Left renal cortex interstitium (tissue), 4 donors: ENCODE measurements at places on chromosomes 2 and 18.
A peak's percentile ranks its signal among the peaks of the same experiment; 100 is the strongest.

- DNase-seq, result no peak
Observed at GRCh38 chr2:170598067-170598395, 117.1 kb upstream of the SP5 start.

DNA sequence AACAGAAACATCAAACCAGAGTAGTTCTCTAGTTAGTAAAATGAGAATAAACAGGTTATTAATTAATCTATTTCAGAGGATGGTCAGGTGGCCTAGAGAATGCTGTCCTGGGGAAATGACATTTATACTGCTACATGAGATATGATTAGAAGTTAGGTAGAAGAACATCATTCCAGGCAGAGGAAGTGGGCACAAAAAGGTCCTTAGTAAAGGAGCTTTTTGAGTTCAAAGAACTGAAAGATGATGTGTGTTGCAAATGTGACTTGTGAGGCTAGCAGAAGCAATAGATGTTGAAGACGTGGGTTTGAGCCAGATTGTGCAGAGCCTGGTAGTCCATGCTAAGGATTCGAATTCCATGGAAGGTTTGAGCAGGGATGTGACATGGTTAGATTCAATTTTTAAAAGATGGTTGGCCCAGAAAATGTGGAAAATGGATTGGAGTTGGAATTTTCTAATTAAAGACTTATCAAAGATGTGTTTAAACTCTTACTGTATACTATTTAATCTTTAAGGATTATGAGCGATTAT, 34.2 kb downstream of the RAB10 start:
- no peak for DNase-seq

GRCh38 chr2:148493822-148494563, 150.6 kb upstream of the EPC2 start:
- no peak for DNase-seq

DNA sequence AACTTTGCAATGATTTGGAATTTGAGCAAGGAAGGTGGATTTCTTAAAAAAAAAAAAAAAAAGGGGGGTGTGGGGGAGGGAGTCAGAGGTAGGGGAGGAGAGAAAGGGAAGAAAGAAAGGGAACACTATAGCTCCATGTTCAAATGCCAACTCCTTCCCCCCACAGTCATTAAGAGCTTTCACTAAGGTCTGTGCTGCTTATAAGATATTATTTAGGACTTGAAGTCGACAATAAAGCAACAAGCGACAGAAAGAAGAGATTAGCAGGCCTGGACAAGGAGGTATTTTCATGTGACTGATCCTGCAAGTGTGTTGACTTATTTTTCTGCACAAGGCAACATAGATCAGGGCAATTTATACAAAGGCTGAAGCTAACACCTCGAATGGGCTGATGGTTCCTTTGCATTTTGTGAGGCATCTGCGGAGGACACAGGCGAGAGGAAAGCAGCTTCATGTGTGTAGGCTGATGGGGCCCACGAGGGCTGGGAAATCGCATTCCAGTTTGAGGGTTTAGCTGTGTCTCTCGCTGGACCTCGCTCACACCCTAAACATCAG, 382.0 kb downstream of the SOX11 start:
- DNase-seq, result no peak

- DNase-seq, result no peak
Observed at GRCh38 chr2:33288011-33288410, 188.4 kb upstream of the RASGRP3 start.

DNA sequence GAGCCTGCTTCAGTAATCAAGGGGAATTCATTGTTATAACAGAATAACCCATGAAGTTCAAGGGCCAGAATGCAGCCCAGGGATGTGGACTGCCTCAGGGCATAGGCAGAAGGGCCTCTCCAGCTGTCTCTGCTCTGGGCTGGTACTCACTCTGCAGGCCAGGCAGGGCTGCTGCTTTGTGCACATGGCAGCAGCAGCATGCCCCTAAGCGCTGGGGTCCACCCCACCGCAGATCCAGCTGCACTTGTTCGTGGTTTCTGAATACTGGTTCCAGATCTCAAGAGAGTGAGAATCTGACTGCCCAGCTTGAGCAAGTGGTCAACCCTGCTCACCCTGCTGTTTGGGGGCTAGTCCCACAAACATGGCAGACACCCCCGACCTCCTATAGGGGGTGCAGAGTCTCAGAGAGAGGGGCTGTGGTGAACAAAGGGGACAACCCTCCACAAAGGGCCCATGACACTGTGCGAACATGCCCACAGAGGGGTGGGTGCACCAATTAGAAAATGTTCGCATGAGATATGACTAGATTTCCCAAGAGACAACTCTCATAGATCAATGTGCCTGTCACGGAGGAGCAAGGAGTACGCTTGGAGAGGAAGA, 87.3 kb downstream of the ACTR3 start:
- DNase-seq, result no peak

DNA sequence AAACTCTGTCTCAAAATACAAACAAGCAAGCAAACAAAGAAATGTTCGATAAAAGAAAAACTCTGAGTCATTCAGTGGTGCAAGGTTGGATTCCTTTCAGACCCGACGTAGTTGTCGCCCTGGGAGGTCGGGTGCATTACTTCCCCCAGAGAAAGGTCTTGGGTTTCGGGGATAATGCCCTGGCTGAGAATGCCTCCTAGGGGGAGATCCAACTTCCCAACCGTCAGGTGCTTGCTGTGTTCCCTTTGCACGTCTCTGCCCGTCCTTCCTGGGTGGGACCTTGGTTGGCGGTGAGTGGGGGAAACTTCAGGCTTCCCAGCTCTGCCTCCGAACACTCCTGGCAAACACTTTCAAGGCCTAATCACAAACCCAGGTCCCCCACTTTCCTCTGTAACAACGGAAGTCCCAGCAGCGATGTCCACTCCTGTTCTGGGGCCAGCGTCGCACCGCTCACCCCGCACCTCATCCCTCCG, 609 bp downstream of the TPGS2 start:
- DNase-seq, result peak; percentile 46

- DNase-seq, result no peak
Observed at GRCh38 chr2:239006622-239007285, 158.9 kb downstream of the TWIST2 start.

GRCh38 chr2:220219371-220219770, 591.9 kb downstream of the SLC4A3 start:
- no peak for DNase-seq

GRCh38 chr2:205738117-205738968, 56.0 kb downstream of the NRP2 start:
- no peak for DNase-seq

- DNase-seq, result no peak
Observed at GRCh38 chr2:176080540-176081375, 3.0 kb downstream of the EVX2 start.

- no peak for DNase-seq
Observed at GRCh38 chr2:27664154-27664574, 475 bp downstream of the SLC4A1AP start.

- DNase-seq, result no peak
Observed at GRCh38 chr2:162422894-162423293, 79.0 kb downstream of the GCA start.

DNA sequence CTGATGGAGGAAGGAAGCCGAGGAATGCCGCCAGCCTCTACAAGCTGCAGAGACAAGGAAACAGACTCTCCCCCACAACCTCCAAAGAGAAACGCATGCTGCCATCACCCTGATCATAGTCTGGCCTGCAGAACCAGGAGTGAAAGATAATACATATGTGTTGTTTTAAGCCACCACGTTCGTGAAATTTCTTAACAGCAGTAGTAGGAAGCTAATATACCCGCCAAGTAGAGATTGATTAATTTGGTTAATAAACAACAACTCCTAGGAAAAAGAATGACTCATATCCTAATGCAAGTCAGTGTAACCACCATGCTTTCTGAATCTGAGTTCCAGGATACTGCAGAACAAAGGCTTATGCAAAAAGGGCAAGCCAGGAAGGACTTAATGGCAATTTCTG, 36.6 kb downstream of the LONRF2 start:
- DNase-seq, result no peak

GRCh38 chr18:43914018-43914417, 636.7 kb upstream of the SYT4 start:
- no peak for DNase-seq

- no peak for DNase-seq
Observed at GRCh38 chr2:234204480-234204879, 154.0 kb downstream of the SPP2 start.

DNA sequence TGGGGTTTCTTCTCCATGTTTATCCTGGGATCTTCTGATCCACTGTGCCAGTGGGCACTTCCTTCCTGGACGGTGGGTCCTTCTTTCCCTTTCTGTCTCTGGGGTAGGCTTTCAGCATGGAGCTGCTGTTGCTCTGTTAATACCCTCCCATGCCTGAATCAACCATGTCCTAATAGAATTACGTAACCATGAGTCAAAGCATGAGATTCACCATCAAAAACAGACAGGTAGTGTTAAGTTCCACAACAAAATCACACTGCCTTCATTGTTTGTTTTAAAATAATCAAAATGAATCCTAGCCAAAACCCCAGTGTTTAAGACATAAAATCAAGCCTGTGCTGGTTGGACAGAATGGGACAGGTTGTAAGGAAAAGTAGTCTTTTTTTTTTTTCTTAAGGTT, 37.5 kb downstream of the GNAL start:
- DNase-seq, result no peak

GRCh38 chr2:109317471-109318095, 188.6 kb downstream of the SH3RF3 start:
- no peak for DNase-seq

GRCh38 chr2:193475038-193475437, 1280.3 kb upstream of the TMEFF2 start:
- DNase-seq, result no peak

- DNase-seq, result no peak
Observed at GRCh38 chr2:10235099-10235908, 67.4 kb upstream of the HPCAL1 start.

- DNase-seq, result no peak
Observed at GRCh38 chr2:111663471-111664274, 220.3 kb downstream of the ANAPC1 start.

DNA sequence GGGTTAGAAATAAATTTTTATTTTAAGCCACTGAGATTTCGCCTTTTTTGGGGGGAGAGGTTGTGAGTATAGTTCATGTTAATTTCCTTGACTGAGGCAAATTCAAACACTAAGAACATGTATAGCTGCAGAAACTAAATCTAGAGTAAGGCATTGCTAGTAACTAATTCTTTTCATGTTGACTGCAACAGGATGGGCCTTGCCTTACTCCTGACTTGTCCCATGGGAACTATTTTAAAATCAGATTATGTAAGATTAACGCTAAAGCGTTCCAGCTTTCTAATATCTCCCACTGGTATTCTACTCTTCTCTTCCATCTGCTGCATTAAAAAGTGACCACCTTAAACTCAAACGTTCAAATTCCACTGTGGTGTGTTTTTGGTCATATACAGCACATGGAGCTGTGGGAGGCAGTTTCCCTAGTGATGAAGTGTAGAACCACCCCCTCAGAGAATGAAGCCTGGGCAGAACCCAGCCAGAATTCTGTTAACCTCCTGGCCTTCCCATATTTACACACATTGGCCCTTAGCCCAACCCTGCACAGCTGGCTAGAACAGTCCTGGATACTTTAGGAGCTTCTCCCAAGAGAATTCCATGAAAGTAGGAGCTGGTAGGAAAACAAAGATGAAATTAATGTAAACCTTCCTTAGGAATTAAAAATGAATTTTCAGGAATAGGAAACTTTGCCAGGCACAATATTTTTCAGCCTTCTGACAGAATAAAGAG, 687.8 kb downstream of the SLC4A3 start:
- DNase-seq, result peak; percentile 57

DNA sequence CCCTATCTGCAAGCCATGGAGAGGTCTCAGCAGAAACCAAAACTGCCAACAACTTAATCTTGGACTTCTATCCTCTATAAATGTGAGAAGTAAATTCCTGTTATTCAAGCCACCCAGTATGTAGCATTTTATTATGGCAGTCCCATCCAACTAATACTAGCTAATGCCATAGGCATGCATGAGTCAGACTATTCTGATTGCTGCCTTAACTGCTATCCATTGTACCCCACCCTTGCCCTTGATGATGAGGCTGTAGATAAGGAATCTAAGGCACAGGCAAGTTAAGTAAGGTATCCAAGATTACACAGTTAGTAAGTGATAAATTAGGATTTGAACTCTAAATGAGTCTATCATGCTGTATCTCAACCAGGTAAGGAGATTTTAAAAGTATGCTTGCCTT, 223.0 kb downstream of the UBE2E3 start:
- DNase-seq, result no peak

GRCh38 chr2:118443596-118443995, 355.3 kb downstream of the INSIG2 start:
- DNase-seq, result no peak

- no peak for DNase-seq
Observed at GRCh38 chr2:8576525-8577167, 105.2 kb upstream of the ID2 start.

- DNase-seq, result no peak
Observed at GRCh38 chr18:8654503-8655451, 45.5 kb downstream of the RAB12 start.

DNA sequence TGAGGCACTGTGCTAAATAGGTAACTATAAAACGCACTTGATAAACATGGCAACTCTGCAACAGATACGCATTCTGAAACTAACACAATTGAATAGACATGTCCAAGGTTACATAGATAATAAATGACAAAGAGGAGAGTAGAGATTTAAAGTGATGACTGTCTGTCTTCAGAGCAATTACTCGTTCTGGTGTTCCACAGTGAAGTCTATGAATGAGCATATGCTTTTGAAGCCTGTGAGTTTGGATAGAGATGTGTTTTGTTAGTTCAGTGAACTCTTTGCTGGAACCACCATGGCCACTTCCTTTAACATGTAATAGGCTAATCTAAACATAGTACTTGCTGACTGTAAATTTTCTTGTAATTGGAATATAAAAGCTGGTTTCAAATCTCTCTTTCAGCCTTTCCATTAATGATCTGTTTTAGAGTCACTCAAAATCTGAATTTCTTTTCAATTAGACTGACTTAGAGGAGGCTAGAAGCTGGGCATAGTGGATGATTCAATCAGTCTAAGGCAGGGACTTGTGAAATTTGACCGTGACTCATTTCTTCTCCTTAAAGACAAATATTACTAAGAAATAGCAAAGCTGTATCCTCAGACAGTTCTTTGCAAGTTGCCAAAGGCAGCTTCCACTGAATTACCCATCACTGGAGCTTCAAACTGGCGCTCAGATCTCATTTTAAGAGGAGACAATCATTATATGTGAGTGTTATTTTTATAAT, 1130.1 kb upstream of the CELF4 start:
- DNase-seq, result no peak

DNA sequence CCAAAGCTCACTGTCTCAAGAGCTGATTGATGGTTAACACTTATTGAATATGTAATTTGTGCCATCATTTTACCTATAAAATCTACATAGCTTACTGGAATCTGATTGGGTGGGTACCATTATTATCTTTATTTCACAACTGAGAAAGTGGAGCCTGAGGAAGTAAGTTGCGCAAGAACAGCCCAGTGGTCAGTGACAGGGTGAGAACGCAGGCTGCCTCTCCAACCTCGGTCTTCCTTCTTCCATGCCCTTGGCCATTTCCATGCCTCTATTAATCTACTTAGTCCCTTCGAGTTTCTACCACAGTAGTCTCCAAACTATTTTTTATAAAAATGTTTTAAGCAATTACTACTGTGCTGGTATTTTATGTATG, 390.9 kb upstream of the VWC2L start:
- DNase-seq, result no peak

- no peak for DNase-seq
Observed at GRCh38 chr2:230327418-230328154, 593 bp downstream of the SP140L start.

- no peak for DNase-seq
Observed at GRCh38 chr2:41972819-41973218, 75.0 kb upstream of the PKDCC start.

- DNase-seq, result no peak
Observed at GRCh38 chr2:33607251-33607721, 8.2 kb upstream of the FAM98A start.
